GM23338 (cell line): ENCODE measurements at places on chromosomes 5 and 9. TPM values are rescaled to one million over a fixed set of nuclear protein-coding genes. Genes with fewer than 3 reads are reported as not detected.

- no peak for DNase-seq
- H3K27ac ChIP-seq: no peak overlapping the region
- H3K4me1 ChIP-seq: peaks cover 4% of the 10 kb centered on the region; the same call in 1 of the 2 replicates
- no peaks in the 10 kb centered on the region for H3K27me3 ChIP-seq
Observed at GRCh38 chr9:70600506-70600905, 186.0 kb upstream of the KLF9 start.

FOXI1 gene
- total RNA-seq: not detected in 2 replicates

SLC46A2 gene
- not detected in 2 replicates for total RNA-seq

GRCh38 chr9:113524468-113524867, 60.9 kb downstream of the RGS3 start:
- no peak overlapping the region for H3K4me3 ChIP-seq
- no peaks in the 10 kb centered on the region for H3K36me3 ChIP-seq
- DNase-seq: no peak

- H3K36me3 ChIP-seq: peaks cover under 1% of the 10 kb centered on the region; the same call in 1 of the 2 replicates
- peak overlapping the region; percentile 64 for H3K4me3 ChIP-seq
- H3K4me1 ChIP-seq: peaks cover 68% of the 10 kb centered on the region
- H3K27me3 ChIP-seq: peaks cover 100% of the 10 kb centered on the region
- no peak overlapping the region for H3K27ac ChIP-seq
Observed at GRCh38 chr9:128393145-128393775, 22.1 kb downstream of the URM1 start.

- DNase-seq: no peak
- no peak overlapping the region for H3K4me3 ChIP-seq
- H3K27me3 ChIP-seq: no peaks in the 10 kb centered on the region
Observed at GRCh38 chr5:110268283-110268682, 458.2 kb downstream of the TMEM232 start.

GRCh38 chr9:36760667-36761420, 188.1 kb downstream of the MELK start:
- no peak overlapping the region for H3K27ac ChIP-seq
- no peak overlapping the region for H3K4me3 ChIP-seq
- DNase-seq: no peak
- no peaks in the 10 kb centered on the region for H3K27me3 ChIP-seq

GRCh38 chr9:22332202-22332601, 114.4 kb upstream of the DMRTA1 start:
- H3K27ac ChIP-seq: no peak overlapping the region
- no peaks in the 10 kb centered on the region for H3K27me3 ChIP-seq
- H3K36me3 ChIP-seq: no peaks in the 10 kb centered on the region

DNA sequence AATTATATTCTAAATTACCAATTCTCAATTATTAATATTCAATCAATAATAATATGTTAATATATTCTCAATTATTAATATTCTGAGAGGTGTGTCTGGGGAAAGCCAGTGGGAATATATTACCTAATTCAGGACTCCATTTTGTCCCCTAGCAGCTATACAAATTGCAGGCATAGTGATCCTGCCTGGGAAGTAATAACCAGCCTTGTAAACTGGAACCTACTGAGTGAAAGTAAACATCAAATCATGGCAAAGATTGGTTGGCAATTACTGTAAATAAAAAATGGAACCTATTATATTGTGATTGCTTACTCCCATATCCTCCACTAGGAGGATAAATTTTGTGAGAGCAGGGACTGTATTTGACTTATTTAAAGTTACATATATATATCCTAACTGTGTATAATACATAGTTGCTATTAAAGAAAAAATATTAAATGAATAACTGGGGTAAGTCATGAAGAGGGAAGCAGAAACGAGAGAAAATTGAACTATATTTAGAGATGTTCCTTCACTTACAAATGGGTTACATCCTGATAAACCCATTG, 150.5 kb upstream of the ELL2 start:
- H3K27ac ChIP-seq: no peak overlapping the region
- no peaks in the 10 kb centered on the region for H3K27me3 ChIP-seq
- DNase-seq: no peak
- no peaks in the 10 kb centered on the region for H3K36me3 ChIP-seq

- no peak overlapping the region for H3K27ac ChIP-seq
- H3K4me1 ChIP-seq: no peaks in the 10 kb centered on the region
- H3K36me3 ChIP-seq: no peaks in the 10 kb centered on the region; the same call in 1 of the 2 replicates
- no peak overlapping the region for H3K4me3 ChIP-seq
- H3K27me3 ChIP-seq: no peaks in the 10 kb centered on the region
Observed at GRCh38 chr5:176927562-176927961, 28.4 kb upstream of the HK3 start.

DNA sequence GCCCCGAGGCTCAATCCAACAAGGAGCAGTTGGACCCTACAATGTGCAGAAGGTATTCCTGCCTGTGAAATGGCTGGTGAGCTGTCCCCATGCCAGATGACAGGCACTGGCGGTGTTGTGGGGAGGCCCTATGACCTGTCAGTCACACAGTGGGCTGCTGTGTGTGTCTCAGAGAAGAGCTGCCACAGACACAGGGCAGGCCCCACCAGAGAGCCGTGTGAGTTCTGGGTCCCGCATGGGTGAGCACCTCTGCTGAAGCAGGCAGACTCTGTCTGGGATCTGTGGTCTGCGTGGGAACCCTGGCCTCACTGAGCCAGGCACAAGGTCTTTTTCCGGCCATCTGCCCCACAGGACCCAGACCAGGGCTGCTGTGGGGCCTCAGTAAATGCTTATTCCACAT, 37.3 kb upstream of the PITX1 start:
- 0 out of 2 replicates have a peak, but pooled peaks cover 4% of the 10 kb centered on the region for H3K27me3 ChIP-seq
- H3K4me1 ChIP-seq: peaks cover 11% of the 10 kb centered on the region; the same call in 1 of the 2 replicates
- no peak for DNase-seq
- H3K36me3 ChIP-seq: no peaks in the 10 kb centered on the region

GARIN3 gene
- total RNA-seq: not detected in 2 replicates
